ENCODE measurements at places on chromosomes 3 and 15.

- no peak for DNase-seq
Observed at GRCh38 chr3:33523093-33523667, 83.0 kb upstream of the UBP1 start.

- no peak for DNase-seq
Observed at GRCh38 chr15:81133782-81134461, at the start of gene CFAP161. Gene CFAP161, plus strand, starts transcription at chr15:81134270. Its CDS starts 60 bp downstream, at chr15:81134330.

DNA sequence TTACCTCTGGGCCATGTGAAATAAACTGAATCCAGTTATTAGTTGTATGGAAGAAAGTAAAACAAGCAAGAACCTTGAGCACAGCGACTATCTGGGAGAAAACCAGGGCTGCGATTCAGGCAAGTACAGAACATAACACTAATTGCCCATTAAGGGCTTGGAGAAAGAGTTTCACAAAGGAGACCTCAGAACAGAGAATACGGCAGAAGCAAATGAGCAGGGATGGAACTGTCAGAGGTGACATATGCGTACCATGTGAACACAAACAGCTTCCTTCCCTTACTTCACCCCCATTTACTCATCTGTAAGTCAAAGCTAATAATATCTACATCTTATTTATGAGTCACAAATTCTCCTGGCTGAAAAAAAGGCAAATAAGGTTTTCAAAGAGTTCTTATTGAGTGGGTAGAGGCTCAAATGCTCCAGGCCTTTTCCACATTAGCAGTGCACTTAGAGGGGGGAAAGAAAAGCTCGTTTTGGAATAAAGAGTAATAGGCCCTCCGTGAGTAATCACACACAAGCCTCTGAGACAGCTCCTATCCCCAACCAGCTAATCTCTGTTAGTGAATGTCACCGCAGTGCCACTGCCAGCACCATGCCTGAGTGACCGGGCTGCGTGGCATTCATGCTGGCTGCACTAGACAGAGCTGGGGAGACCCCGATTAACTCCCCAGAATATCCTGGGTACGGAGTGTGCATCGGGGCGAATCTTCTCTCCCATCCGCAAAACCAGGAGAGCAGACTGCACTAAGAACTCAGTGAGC, 2.6 kb downstream of the PCSK6 start:
- no peak for DNase-seq

DNA sequence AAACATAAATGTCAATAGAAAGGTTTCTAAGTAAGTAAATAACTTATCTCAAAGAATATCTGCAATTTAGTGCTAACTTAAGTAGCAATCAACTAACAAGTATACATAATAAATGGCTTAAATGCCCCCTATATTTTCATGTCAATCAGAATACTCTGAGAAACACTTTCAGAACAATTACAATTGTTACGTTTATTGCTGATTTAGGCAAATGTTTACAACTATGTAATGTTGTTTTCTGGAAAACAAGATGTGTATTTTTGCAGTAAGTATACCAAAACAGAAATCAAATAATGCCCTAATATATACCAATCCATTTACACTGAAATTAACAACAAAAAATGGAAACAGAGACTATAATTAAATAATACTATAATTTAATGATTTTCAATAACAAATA, 13.2 kb downstream of the TUBGCP5 start:
- no peak for DNase-seq

DNA sequence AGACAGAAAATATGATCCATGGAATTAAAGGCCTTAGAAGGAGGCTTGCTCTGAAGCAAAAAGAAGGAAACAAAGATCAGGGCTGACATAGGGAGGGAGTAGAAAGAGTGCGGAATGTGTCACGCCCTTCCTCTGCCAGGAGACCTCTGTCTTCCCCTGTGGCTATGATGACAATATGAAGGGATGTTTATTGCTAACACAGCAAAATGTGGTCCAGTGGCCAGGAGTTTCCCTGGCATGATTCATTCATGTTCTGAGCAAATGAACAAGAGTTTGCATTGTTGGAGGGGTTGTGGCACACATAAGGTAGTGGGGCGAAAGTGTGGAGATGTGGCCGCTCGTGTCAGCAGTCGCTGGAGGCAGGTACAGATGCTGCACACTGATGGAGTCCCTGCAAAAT, 169.4 kb downstream of the SHQ1 start:
- DNase-seq = no peak

DNA sequence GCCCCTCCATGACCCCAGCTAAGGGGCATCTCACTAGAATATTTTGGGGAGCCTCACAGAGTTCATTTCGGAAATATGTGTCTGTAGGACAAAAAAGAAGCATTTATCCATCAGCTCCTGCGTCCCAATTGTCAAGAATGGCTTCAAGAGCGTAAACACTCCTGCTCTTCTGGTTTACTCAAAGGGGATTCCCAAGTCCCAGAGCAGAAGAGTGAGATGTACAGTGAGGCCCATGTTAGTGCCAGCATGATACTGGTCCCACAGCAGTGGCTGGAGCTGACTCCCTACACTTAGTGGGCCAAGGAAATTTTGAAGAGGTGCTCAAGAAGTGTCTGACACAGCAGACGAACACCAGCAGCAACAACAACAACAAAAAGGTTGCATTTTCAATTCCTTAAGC, 34.9 kb upstream of the ARL8B start:
- no peak for DNase-seq

GRCh38 chr3:123401836-123402530, 46.9 kb downstream of the ADCY5 start:
- DNase-seq = no peak

GRCh38 chr15:93495799-93496637, 407.0 kb upstream of the RGMA start:
- DNase-seq = no peak

DNA sequence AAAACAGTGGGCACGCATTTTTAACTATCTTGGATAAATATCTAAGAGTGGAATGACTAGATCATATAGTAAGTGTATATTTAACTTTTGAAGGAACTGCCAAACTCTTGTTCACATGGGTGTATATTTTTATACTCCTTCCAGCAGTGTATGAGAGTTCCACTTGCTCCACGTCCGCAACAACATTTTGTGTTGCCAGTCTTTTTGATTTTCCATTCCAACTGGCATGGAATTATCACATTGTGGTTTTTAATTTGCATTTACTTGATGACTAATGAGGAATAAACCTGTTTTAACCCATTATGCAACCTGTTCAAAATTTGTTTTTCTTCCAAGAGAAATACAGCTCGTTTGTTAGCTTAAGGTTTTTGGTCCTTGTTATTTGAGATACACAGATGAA, 51.6 kb downstream of the ZNF621 start:
- no peak for DNase-seq

GRCh38 chr3:18483226-18483625, 58.1 kb upstream of the SATB1 start:
- DNase-seq = no peak

DNA sequence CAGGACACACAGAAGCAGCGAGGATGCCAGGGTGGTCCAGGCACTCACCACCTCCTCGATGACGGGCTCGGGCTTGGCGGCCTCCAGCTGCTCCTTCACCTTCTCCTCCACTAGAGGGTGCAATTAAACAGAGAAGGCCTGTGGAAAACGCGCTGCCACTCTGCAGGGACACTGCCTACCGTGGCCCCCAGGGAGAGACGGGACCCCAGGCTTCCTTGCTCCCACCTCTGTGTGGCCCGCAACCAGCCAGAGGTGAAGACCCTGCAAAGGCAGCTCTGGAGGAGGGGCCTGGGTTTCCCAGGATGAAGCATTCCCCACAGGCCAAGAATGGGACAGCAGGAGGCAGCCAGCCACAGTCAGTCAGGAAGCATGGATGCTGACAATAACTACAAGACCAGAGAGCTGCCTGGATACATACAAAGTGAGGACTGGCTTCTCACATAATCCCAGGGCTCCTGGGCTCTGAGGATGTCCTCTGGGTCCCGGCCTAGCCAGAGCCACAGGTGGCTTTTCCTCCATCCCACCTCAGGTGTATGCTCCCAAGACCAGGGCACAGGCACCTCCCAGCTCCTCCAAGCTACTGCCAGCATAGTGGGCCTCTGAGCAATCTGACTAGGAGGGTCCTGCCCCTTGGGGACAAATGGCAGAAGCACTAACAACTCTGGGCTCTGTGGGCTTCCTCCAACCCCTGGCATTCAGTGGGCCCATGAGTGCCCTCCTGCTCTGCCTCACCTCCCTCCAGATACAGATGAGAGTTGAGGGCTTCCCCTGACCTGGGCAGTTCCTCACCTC, 46.2 kb downstream of the PTH1R start:
- no peak for DNase-seq

DNA sequence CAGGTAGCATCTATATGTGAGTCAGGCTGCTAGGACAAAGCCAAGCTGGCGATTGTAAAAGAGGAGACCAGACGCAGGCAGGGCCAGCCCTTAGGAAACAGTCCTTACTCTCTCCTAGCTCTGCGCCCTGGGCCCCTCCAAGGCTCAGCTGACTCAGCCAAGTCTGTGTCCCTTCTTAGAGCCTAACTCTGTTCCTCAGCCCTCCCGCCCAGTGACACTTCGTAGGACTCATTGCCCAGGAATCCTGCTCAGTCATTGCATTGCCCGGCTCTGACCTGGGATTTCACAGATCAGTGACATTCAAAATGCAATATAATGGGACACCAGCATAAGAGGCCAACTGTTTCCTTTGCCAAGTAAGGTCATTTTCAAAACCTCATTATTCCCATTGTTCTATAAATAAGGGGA, 244.2 kb downstream of the TLE3 start:
- DNase-seq = peak; percentile 44

GRCh38 chr15:63391669-63392360, 10.2 kb upstream of the CA12 start:
- DNase-seq = no peak

DNA sequence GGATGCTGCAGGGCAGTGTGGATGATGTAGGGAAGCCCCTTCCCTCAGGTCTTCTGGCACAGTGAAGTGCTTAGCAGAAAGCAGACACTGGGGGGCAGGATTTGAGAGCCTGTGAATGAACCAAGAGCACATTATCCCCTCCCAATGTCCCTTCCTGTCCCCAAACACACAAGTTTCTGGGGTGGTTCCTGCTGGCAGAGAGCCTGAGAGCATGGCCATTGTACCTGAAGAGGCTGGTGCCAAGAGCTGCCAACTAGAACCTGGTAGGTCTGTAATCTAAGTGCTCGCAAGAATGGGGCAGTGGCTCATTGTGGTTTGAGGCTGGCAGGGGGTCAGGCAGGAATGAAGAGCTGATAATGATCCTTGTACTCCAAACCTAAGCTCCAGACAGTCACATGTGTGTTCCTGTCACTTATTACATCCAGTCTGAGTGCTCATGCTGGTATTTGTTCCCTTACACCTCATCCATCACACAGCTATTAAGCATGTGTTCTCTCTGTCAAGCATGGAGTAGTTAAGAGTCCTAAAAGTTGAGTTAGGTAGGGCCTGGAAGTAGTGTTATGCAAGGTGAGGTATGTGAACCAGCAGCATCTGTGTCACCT, 6.7 kb upstream of the CCR1 start:
- DNase-seq = no peak

GRCh38 chr3:102180280-102180931, 254.4 kb upstream of the ZPLD1 start:
- peak; percentile 88 for DNase-seq

DNA sequence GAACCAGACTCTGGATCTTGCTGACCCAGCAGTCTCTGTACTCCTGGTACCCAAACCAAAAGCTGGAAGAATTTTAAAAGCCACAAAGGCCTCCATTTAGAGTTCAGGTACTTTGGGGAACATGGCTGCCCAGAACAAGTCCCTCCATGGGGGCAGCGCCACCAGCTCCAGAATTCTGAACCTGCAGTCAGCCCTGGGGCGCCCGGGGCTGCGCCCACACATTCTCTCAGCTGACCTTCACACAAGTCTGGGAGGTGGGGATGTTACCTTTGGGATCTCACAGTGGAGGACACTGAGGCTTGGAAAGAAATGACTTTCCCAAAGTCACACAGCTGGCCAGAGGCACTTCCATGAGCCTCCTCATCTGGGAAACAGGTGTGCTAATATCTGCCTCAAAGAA, 154.8 kb downstream of the RAB11A start:
- DNase-seq = no peak

DNA sequence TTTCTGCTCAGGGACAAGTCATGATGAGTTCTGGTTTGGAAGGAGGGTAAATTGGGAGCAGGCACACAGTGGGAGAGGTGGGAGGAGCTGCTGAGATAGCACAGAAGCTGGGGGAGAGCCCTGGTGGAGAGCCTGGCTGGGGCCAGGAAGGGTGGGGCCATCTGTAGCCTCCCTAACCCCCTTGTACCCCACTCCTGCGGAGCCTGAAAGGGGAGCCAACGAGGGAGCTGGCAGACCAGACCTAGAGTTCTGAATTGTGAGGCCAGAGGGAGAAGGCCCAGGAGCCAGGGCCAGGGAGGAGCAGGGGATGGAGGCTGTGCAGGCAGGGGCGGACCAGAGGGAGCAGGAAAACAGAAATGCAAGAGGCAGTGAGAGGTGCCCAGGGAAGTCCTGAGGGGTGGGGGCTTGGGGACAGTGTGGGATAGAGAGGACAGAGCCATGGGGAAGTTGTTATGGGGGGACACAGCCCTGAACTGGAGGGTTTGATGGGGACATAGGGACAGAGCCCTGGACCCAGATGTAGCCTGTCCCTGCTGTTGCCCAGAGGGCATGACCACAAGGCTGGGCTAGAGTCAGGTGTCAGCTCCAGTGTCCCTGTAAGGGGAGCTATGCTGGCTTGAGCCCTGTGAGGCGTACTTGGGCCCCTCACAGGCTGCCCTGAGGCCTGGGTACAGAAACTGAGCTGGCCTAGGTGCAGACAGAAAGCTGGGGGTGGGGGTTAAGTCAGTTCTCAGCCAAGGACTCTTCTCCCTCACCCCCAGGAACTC, 1.2 kb downstream of the TMIE start:
- no peak for DNase-seq

GRCh38 chr15:89673165-89673512, 6.0 kb downstream of the PLIN1 start:
- DNase-seq = no peak

- DNase-seq = no peak
Observed at GRCh38 chr3:40623567-40623966, 98.8 kb downstream of the ZNF621 start.

DNA sequence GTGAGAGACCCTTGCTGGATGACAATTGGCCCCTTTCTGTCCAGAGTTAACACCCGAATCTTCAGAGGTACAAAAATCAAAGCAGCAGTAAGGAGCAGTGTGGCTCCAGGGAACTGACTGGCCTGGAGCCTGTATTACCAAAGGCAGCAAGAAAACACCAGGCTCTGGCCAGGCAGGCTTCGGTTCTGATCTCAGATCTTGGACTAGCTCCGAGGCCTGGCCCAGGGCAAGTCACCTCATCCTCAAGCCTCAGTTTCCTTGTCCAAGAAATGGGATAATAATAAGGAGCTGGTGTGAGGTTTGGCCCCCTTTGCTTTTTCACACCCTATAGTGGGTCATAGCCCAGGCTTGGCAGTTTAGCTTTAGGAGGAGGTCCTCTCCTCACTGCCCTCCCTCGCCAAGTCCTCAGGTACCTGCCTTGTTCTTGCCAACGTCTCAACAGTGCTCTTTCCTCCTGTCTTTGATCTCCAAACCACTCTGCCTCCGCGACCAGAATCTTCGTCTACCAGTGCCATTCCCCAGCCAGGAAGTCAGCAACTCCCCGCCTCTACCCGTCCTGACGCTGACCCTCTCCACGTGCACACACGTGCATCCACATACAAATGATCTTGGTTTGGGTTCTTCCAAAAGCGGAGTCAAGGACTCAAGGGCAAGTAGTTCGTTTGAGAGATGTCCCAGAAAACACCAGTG, 82.6 kb upstream of the TLE3 start:
- no peak for DNase-seq

All from fibroblast of skin of left biceps (primary cell).